ENCODE measurements at places on chromosomes 6 and 20.

DNA sequence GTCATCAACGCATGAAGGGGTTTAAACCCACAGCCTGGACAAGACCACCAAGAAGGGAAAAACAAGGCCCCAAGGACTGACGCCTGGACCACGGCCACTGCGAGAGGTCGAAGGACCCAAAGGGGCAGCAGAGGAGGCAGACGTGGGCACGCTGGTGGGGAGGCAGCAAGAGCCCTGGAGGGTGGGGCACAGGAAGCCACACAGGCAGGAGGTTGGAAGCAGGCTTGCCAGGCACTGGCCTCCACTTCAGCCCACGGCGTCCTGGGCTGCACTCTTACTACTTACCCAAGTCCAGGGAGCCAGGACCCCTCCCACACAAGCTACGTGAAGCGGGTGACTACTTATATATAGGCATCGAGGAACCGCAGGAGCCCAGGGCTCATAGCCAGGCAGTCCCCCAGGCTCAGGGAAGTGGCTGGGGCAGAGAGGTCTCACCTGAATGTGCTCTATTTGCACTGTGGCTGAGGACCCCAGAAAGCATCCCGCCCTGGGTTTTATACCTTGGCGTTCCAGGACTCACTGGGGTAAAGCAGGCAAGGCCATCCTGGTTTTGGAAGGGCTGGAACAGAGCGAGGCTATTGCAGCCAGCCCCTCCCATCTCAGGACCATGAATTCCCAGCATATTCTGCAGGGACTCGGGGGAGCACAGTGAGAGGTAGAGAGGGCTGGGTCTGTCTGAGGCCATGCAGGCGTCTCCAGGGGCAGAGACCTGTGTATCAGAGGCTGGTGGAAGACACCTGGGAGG is 113.8 kb upstream of the AFDN start:
- no peak for DNase-seq

DNA sequence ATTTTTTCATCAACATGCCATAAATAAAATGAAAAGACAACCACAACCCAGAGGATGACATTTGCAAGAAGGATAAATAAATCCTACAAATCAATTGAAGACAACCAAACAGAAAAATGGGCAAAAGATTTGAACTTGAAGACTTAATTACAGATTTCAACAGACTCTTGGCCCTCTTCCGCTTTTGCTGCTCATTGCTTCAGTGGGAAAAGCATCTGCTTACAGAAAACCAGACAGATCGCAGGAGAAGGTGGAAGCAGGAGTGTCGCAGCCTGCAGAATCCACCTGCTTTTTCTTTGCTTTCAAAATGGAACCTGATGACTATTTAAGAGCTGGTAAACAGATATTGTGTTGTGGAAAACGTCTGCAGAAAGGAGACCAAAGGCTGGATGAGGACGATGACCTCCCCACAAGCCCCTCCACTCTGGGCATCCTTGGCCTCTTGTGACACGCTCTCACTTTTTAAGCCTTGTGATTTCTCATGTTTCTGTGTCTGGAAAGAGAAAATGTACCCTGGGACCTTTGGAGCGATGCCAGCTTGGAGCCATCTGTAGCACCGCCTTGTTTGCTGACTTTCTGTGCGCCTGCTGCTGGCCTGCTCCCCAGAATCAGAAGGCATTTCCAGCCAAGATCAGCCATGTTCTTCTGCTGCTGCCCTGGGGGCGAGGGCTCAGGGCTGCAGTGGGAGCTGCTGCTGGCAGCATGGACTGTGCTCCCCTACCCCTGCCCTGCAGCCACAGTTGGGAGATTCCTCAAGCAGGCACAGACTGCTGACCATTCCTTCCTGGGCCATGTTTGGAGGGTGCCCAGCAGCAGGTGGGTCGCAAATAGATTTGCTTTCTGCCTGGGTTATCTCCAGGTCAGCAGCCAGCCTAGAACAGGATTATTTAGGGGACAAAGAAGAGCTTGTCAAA is 3.6 kb upstream of the CSTL1 start:
- no peak for DNase-seq

DNA sequence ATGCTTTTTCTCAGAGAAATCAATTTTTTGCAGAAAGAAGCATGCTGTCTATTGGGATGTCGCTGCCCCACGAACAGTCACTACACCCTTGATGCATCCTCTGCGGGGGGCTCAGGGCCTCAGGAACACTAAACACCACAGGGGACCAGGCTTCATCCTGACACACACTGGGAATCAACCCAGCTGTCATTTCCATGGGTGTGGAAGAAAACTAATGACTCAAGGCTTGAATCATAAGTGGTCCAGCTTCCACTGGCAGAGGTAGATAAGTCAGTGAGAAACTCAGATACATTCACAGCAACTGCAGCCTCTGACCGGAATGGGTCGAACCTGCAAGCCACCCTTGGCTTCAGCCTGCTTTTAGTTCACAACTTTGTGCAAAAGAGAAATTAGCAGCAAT is 81.3 kb upstream of the SPTLC3 start:
- DNase-seq = no peak

- no peak for DNase-seq
Measured at GRCh38 chr20:6397115-6397514, 274.3 kb upstream of the FERMT1 start.

- no peak for DNase-seq
Measured at GRCh38 chr6:68838571-68838970, 203.5 kb downstream of the ADGRB3 start.

DNA sequence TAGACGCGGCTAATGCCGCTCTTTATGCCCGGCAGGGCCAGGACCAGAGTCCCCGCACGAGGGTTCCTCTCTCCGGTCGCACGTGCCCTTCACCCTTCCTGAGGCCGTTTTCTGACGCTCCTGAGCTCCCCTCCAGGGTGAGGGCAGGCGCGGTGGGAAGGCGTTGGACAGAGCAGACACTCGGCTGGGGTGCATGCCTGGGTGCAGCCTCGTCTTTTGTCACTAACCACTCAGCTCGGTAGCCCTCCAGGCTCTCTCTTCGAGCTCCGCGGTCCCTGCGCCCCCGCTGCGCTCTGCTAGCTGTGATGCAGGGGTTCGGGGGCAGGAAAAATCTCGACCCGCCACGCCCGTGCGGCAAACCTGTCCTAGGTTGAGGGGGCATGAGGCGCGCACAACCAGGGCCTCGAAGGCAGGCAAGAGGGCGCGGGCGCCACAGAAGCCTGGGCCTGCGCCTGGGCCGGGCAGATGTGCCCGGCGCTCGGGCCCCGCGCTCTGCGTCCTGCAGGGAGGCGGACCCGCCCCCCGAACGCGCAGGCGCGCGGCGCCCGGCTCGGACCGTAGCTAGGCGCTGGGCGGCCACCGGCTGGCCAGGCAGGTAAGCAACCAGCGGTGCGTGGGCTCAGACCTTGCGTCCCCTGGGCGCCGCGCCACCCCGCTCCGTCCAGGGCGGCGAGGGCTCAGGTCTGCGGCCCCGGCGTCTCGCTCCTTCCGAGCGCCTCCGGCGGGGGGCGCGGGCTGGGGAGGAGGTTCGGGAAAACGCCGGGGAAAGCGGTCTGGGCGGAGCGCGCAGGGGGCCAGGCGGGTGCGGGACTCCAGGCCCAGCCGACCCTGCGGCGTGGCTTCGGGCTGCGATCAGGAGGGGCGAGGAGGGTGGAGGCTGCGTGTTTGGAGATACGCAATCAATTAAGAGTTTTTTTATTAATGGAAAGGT is at the start of gene L3MBTL1:
TSS of gene L3MBTL1 (plus strand) at position 548 of the 931 bp plus-strand sequence. CDS start 5,807 bp downstream, outside the sequence.
- DNase-seq = no peak

- no peak for DNase-seq
Measured at GRCh38 chr20:59153832-59154231, 9.8 kb upstream of the ZNF831 start.

DNA sequence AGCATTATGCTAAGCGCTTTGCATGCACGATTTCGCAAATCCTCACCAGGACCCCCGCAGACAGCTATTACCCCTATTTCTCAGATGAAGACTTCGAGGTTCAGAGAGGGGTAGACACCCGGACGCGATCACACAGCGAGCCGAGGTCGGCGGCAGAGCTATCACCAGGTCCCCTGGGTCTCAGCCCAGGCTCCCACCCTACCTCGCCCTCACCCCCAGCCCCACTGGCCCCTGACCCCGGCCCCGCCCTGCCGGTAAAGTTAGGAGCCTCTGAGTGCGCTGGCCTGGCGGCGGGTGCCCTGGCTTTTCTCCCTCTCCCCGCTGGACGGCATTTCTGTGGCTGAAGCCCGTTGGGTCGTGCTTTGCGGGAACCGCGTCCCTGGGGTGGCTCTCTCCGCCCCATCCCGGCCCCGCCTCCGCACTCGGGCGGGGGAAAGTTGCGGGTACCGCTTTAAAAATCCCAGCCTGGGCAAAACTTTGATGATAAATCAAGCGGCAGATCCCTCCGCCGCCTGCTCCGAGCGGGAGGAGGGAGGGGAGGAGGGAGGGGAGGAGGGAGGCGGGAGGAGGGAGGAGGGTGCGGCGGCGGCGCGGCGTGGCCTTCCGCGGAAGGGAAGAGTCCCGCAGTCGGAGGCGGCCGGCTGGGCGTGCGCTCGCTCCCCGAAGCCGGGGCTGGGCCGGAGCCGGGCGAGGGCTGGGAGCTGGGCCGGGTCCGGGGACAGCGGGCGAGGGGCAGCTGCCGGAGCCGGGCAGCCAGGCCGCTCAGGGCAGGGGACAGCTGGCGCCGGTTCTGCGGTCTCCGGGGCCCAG is at the start of gene VSTM2L:
TSS of gene VSTM2L (plus strand) at position 624 of the 810 bp plus-strand sequence. CDS start 224 bp downstream, outside the sequence.
- no peak for DNase-seq

GRCh38 chr6:145031001-145031400 is 704.3 kb downstream of the EPM2A start:
- no peak for DNase-seq

GRCh38 chr6:16677458-16677857 is 83.8 kb downstream of the ATXN1 start:
- no peak for DNase-seq

GRCh38 chr20:10225439-10226060 is 6.9 kb downstream of the SNAP25 start:
- no peak for DNase-seq

DNA sequence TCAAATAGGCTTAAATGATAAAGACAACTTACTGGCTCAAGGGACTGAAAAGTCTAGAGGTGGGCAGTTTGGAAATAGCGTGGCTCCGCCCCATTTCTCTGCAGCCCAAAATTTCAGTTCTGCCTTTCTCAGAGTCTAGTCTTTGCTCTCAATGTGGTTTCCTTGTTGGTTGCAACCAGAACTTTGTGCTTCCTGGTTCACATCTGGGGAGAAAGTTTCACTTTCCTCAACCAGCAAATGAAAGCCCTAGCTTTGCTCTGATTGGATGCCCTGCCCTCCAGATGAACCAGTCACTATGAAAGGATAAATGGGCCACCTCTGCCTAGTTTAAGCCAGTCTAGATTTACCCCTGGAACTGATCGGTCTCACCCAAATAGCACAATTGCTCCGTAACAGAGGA is 14.9 kb downstream of the SYCP2L start:
- DNase-seq = no peak

GRCh38 chr6:79964607-79965081 is 17.3 kb upstream of the ELOVL4 start:
- DNase-seq = no peak

DNA sequence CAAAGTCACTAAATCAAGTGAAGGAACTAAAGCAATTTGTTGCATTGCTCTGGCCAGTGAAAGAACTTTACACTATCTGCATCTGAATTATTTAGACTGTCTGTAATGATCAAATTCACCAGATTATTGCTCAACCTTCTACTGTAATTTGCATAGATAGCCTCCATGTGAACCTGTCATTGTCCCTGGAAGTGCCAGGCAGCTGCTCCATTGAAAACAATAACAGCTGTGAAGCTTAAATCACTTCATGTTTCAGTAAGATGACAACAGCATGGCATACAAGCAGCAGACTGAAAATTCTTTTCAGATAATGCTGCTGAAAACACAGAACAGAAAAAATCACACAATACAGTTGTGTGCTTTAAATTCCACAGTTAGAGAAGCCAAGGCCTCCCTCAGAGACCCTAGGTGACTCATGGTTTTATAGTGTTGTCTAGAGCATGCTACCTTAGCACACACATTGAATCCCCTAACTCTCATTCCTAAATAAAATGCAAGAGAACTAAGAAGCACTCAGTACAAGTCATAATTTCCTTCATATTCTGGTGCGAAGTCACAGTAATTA is 248.9 kb downstream of the TPBG start:
- DNase-seq = no peak

GRCh38 chr6:148967541-148967956 is 220.7 kb downstream of the UST start:
- no peak for DNase-seq
